Activated naive CD4-positive, alpha-beta T cell treated with anti-CD3 and anti-CD28 coated beads, Interleukin-2, amount 10 ng/mL, durations not matched to agents 7 days and 5 days (primary cell): ENCODE measurements at places on chromosomes 2 and 18.

DNA sequence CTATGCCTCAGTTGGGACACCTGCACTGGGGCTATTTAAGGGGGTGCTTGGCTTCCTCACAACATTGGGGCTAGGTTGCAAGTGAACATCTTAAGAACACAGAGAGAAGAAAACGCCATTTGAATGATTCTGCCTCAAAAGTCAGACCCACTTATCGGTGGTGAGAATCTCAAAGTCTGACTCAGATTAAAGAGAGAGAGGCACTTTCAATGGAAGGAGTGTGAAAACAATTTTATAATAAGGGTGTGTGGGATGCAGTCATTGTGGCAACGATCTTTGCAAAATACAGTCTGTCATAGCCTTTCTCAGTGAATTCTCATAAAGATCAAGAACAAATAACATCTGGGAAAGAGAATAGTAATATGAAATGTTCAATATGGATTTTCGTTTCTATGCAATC, 41.8 kb downstream of the CCDC102B start:
- no peak for DNase-seq

DNA sequence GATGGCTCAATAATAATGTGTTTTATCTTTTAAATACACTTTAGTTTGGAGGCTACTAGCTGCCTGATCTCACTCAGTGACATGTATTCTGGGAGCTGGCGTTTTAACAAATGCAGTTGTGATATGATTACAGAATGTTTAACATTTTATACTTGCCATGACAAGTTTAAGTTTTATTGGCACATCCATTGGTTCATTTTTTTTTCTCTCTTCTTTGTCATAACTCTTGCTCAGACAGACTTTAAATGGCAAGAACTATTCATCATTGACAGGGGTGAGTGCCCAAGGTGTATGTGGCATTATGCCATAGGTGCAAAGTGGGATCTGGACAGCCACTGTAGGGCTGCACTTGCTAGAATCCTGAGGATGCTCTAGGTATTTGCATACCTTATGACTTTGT, 72.1 kb upstream of the MYL1 start:
- no peak for DNase-seq

DNA sequence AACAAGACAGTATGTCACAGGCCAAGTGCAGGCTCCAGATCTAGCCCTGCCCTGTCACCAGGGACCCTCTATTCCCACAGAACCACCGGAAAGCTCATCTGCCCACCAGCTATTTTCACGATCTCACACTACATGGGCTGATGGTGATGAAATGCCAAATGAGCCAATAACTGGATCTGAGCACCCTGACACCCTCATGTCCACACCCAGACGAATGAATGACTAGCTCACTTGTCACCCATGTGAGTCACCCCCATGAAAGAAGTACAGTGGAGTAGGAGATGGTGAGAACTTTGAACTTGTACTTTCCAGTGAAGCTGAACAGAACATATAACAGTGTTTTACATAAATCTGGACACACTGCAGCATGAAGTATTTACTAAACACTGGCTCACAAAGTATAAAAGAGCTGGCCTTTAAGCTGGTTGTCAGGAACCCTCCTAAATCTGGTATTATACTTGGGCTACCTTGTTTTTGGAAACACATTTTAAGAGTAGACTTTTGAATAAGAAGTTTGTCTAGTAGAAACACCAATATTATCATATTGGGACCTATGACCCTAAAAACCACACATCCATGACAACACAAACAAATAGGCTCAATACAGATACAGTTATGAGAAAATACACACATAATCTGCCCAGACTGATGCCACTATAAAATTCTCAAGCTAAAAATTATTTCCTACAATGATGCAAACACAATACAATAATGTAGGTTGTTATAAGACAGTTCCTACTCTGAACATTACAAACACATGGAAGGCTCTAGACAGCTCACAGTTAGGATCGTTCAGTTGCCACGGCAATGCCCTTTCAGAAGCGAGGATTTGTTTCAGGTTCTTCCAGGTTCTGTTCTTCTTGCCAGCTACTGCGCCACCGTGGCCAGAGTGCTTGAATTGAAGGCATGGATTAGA, 19.0 kb downstream of the INO80C start:
- no peak for DNase-seq

- DNase-seq = no peak
These were observed 1.5 kb downstream of the SFXN5 start for GRCh38 chr2:73069855-73070642.

DNA sequence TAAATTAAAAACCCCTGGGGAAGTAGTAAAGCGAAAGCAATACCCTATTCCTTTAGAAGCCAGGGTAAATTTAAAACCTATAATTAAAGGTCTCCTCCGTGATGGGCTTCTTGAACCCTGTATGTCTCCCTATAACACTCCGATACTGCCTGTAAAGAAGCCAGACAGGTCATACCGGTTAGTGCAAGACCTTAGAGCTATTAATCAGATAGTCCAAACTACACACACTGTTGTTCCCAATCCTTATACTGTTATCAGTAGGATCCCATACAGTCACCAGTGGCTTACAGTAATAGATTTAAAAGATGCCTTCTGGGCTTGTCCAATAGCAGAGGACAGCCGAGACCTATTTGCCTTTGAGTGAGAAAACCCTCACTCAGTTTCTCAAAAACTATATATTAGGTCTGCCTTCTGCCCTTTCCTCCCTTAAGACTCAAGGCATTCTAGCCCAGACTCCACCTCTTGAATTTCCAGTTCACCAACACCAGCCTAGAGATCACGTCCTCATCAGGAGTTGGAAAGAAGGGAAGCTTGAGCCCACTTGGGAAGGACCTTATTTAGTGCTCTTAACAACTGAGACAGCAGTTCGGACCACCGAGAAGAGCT, 12.4 kb upstream of the SAP130 start:
- no peak for DNase-seq

GRCh38 chr2:187126247-187127005, 277.5 kb upstream of the ZSWIM2 start:
- DNase-seq = no peak
